ENCODE measurements at places on chromosomes 11 and 22.

- no peak for DNase-seq
Observed at GRCh38 chr11:3920148-3920852, 64.8 kb downstream of the STIM1 start.

- no peak for DNase-seq
Observed at GRCh38 chr11:80163011-80163410, 722.2 kb upstream of the TENM4 start.

DNA sequence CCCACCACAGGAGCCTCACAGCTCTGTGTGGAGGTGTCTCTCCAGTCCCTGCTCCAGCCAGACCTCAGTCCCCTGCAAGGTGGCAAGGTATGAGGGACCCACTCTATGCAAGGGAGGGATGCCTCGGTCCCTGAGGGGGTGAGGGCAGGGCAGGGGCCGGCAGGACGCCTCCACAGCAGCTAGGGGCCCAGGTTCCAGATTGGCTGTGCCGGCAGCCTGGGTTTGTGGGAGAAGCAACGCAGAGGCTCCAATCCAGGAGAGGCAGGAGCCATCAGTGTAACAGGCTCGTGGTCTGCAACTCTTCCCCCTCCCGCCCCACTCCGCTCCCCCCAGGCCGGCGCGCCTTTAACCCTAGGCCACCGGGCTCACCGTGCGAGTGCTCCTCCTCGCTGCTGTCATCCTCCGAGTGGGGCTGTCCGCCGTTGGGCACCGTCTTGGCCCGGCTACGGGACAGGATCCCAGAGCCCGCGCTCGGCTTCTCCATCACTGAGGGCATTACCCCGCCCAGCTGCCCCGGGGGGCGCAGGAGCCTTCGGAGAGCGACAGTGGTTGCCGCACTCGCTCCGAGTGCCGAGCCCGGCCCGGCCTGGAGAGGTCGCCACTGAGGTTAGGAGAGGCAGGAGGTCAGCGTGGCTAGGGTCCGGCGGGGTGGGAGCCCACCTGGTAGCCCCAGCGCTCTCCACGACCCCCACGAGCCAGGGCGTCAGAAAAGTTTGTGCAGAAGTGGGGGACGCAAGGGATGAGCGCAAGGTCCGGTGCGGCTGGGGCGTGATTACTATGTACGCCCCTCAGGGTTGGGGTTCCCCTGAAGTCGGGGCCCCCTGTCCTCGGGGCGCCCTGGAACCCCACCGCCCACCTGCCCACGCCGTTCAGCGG lies 765 bp downstream of the RCOR2 start:
- DNase-seq, result peak; percentile 56

DNA sequence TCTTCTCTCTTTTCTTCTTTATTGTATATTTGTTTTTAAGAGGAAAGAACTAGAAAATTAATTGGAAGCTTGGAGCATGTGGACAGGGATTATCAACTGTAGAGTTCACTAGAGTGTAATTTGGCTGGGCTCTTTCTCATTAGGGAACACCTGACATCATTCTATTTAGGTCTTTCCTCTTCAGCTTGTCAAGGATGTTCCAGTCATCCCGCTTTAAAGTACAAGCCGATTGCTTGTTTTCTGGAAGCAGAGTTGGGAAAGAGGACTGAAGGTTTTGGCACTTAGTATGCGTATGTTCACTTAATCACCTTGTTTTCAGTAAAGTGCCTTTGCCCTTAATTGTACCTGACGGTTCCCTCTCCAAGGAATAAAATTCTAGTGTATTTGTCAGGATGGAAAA lies 111.6 kb downstream of the WNT11 start:
- no peak for DNase-seq

DNA sequence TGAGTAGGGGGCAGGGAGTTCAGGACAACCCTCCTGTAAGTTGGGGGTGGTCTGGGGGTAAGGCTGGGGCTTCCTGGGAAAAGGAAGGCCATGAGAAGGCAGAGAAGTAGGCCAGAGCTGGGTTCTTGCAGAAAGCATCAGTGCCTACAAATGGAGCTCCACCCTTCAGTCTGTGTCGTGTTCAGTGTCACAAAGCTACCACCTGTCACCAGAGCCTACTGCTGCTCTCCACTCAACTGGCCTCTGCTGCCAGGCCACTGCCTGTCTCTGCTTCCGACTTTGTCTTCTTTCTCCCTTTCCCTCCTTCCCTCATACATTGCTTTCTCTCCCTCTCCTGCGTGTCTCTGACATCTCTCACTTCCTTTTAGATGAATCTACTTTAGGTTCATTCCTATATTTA lies 3.4 kb upstream of the WBP2NL start:
- DNase-seq, result no peak

GRCh38 chr11:18203723-18204122 lies 31.1 kb downstream of the MRGPRX4 start:
- DNase-seq, result peak; percentile 1

DNA sequence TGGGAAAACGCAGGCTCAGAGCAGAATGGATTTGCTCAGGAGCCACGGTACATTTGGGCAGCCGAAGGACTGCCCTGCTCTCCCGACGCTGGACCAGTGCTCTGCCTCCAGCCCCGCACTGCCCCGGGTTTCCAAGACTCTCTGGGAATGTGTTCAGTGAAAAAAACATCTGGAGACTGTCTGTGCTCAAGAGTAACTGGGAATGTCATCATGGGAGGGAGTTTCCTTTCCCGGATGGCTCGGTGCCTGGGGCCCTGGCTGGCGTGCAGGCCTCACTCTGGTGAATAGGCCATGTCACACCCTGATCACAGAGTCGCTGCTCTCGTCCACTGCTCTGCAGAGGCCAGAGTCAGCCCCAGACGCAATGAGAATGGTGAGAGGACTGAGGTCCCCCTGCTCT lies 9.8 kb upstream of the APOL6 start:
- DNase-seq, result peak; percentile 46

DNA sequence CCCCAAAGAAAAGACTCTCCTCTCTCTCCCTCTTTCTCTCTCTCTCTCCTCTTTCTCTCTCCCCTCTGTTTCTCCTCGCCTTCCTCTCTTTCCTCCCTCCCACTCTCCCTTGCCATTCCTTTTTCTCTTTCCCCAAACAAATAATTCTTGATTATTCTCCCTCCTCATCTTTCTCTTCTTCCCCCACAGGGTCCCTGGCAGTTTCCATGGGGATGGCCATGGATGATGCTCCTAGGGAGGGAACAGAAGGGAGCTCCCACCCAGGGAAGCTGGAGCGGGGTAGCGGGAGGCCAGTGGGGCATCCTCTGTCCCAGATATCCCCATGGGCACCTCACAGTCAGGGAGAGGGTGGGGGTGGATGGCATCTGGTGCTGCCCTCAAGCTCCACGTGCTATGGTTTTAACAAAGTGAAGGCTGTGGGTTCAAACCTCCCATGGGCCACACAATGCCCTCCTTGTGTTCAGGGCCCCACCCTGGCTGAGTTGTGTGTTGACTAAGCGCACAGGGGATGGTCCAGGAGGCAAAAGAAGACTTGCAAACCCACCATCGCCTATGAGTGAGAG lies 266.4 kb downstream of the BUD13 start:
- no peak for DNase-seq

- no peak for DNase-seq
Observed at GRCh38 chr11:31437742-31438435, 68.2 kb downstream of the DNAJC24 start.

DNA sequence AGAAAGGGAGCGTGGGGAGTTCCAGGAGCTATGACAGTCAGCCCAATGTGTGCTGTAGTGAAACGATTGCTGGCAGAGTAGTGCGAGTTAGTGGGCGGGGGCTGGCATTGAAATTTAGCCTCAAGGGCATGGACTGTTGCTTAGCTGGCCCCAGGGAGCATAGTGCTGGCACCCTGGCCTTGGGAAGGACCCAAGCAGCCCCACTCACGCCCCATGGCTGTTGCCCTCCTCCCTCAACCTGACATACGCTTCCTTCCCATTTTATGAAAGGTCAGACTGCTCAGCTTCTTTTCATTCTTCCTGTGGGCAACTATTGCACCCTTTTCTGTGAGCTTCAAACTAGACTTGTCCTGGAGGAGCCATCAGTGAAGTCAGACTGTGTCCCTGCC lies 52.0 kb upstream of the SUSD2 start:
- DNase-seq, result no peak

DNA sequence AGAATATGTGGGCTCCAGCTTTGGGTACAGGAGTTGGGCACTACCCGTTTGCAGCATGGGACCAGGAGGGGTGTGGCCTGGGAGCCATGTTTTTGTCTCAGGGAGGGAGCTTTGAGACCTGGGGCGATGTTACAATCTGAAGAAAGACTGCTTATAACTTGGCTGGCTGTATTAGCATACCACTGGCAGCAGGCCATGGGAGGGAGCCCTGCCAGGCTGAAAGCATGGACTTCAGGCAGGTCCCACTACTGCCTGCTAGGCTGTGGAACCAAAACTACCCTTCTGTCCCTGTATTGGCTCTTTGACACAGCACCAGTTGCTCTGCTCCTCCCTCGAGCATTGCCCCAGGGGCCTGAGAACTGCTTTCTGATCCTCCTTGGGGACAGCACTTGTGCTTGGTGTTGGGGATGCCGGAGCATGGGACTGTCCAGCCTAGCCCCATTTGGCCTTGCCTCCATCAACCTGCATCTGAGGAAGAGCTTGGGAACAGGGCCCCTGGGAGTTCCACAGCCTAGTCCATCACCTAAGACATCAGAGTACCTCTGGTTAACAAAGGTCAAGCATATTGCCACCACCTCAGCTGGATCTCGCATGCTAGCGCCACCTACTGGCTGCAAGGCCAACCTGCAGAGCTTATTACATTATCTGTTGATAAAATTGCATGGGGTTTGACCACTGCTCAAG lies 217.4 kb downstream of the SBF2 start:
- DNase-seq, result no peak

DNA sequence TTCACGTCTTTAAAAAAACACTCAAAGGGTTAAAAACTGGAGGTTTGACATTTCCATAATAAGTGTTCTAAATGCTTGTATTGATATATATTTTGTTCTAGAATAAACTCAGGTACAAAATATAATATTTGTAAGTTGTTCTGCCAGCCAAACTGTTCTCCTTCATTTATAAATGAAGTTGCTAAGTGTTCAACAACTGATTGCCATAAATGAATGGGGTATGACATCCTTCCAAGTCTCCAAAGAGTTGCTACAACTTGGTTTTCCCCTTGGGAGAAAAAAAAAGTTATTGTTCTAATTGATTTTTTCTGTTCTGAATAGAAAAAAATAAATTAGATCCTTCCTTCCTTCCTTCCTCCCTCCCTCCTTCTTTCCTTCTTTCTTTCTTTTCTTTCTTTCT lies 65.4 kb upstream of the BLID start:
- no peak for DNase-seq

GRCh38 chr22:46738647-46739093 lies 618 bp upstream of the CERK start:
- DNase-seq, result no peak

DNA sequence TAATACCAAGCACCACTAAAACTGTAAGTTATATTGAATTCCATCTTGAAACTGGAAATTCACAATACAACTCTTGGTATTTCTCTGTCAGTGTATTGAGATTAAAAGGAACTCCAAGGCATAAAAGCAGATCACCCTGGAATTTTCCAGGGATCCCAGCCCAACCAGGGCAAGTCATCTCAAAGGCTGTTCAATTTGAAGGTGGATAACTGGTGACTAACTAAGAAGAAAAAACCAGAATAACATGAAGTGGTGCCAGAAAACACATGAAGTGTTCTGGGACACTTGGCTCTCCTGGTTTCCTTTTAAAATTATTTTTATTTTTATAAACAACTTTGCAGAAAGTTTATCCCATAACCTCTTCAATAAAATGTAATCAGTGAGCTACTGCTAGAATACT lies 7.8 kb upstream of the BMAL1 start:
- no peak for DNase-seq

DNA sequence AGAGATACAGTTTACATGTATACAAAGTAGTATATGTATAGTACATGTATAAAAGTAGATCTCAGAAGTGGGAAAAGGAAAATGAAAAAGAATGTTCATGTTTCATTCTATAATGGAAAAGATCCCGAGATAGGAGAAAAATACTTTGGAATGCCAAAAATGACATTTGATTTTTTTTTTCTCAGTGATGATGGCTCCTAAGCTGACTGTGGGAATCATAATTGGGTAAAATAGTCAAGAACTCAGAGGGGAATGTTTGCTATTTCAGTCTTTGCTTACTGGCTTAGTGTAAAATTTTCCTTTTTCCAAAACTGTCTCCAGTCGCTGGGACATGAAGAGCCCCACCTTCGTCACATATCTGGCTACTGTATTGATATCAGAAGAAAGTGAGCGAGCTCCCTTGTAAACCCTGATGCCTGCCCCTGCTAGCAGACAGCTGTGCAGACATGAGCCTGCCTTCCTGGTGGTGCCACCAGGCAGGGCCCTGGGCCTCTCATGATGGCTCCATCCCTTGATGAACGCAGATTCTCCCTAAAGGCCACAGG lies 944.6 kb downstream of the NTM start:
- no peak for DNase-seq

GRCh38 chr11:102177126-102177525 lies 66.9 kb downstream of the YAP1 start:
- no peak for DNase-seq

GRCh38 chr11:126507646-126508045 lies 152.2 kb downstream of the ST3GAL4 start:
- no peak for DNase-seq

- DNase-seq, result no peak
Observed at GRCh38 chr11:73295996-73296318, 12.1 kb upstream of the ARHGEF17 start.

DNA sequence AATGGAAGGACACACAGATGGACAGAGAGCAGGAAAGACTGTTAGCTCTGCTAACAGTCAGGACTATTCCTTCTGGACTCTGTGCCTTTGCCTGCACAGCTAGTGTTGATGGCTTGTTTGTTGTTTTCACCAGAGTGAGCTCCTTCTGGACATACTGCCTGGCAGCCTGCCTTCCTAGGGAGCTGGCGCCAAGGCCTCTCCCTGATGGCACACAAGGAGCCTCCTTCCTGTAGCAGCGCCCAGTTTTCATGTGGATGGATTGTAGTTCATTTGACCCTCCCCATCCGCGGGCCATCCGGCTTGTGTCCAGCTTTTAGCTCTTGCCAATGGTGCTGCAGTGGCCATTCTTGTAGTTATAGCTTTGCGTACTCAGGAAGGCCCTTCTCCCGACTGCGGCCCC lies 16.6 kb upstream of the BCR start:
- DNase-seq, result peak; percentile 85
